Activated CD8-positive, alpha-beta T cell treated with anti-CD3 and anti-CD28 coated beads for 36 hours (primary cell): ENCODE measurements at places on chromosomes 2 and 18. TPM values are rescaled to one million over a fixed set of nuclear protein-coding genes. Genes with fewer than 3 reads are reported as not detected.

DNA sequence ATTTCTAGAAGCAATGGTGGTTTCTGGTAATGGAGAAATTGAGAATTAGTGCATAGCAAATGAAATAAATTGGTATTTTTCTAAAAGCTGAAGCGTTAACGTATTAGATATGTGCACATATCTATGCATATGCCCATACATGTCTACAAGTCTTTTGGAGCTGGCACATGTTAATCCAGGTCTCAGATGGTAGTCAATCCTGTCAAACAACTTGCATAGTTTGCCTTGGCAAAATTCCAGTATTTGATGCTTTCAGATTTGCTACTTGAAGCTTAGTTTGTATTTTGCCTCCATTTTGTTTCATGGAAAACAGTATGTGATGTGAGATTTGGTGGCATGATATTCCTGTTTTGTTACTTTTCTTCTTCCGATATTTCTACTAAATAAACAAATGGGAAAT, 304.6 kb downstream of the PARD3B start:
- DNase-seq = no peak

ALLC gene
- not detected for total RNA-seq

ANKAR gene
- 3.6 TPM for total RNA-seq

DNA sequence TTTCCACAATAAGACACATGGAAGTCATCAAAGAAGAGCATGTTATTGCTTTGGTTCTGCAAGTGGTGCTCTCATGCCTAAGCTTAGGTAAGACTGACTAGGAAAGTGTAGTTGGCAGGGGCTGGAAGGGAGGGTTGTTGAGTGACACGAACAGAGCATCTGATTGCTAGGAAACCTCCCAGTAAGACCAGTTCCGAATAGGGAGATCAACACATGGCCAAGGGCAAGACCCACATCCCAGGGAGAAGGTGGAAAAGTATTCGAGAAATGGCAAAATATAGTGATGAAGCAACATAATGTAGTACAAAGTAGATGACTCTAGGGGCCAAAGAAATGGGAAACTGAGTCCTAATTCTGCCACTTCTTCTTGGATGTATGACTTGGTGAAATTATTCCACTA, 33.8 kb upstream of the FMNL2 start:
- DNase-seq = no peak

SRD5A2 gene
- not detected for total RNA-seq

- no peak for DNase-seq
Measured at GRCh38 chr2:176960061-176960460, 252.5 kb upstream of the HNRNPA3 start.

- no peak for DNase-seq
Measured at GRCh38 chr2:200365209-200365608, 58.7 kb downstream of the SPATS2L start.

- no peak for DNase-seq
Measured at GRCh38 chr2:226898121-226898520, 62.3 kb downstream of the RHBDD1 start.

DNA sequence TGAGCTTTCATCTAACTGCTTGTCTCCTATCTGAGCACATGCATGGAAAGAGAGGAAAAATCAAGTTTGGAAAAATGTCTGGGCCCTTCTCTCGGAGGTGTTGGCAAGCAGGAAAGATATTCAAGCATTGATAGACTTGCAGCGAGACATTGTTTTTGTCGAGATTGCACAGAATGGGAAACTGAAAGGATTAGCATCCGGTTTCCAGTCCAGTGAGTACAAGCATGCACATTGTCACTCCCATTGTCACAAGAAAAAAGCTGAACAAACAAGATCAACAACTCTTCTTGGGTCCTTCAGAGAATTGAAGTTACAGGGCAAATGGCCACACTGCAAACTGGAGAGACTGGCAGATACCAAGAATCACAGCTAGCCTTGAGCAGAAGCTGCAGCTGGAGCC, 19.6 kb upstream of the MC5R start:
- DNase-seq = no peak

FBXO15 gene
- 2.1 TPM for total RNA-seq

GRCh38 chr2:83703598-83703997, 755.5 kb downstream of the SUCLG1 start:
- DNase-seq = no peak

MALL gene
- not detected for total RNA-seq

DNA sequence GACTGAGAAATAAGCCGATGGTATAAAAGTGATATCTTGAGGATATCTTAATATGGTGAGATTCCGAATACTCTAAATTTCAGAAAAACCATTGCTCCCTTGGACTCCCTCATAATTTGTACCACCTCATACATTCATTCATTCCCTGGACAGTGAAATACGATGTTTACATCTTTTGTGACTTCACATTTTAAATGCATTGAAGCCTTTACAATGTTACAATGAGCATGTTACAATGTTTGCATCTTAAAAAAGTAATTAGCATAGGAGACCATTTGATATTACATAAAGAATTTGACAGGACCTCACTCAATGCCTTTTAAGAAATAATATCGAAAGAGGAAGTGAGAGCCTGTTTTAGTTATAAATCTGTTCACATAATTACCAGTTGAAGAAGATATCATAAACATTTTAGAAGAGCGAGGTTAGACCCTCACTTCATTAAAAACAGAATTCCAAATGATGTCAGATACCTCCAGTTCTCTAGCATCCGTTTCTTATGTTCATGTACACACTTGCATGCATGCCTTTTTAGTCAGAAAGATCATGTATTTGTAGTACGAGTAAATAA, 372.0 kb downstream of the ARHGAP15 start:
- DNase-seq = no peak

MC2R gene
- total RNA-seq = not detected

AFF3 gene
- 3.5 TPM for total RNA-seq

DNA sequence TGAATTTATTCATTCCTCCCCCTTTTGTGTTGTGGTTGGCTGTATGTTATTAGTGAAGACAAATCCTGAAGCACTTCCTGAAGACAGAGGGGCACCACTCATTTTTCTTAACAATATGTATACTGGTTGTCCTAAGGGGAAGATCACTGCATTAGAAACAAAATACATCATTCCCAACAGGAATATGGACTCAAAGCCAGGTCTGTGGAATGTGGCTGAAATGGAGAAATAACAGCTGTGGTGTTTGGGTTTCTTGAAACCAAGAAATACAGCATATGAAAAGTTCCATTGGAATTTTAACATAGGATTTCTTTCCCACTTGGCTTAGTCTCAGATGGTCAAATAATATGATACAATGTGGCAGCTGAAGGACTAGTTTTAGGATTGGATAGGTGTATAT, 267.6 kb downstream of the KCNE4 start:
- no peak for DNase-seq

CAPN14 gene
- 0.69 TPM for total RNA-seq

DNA sequence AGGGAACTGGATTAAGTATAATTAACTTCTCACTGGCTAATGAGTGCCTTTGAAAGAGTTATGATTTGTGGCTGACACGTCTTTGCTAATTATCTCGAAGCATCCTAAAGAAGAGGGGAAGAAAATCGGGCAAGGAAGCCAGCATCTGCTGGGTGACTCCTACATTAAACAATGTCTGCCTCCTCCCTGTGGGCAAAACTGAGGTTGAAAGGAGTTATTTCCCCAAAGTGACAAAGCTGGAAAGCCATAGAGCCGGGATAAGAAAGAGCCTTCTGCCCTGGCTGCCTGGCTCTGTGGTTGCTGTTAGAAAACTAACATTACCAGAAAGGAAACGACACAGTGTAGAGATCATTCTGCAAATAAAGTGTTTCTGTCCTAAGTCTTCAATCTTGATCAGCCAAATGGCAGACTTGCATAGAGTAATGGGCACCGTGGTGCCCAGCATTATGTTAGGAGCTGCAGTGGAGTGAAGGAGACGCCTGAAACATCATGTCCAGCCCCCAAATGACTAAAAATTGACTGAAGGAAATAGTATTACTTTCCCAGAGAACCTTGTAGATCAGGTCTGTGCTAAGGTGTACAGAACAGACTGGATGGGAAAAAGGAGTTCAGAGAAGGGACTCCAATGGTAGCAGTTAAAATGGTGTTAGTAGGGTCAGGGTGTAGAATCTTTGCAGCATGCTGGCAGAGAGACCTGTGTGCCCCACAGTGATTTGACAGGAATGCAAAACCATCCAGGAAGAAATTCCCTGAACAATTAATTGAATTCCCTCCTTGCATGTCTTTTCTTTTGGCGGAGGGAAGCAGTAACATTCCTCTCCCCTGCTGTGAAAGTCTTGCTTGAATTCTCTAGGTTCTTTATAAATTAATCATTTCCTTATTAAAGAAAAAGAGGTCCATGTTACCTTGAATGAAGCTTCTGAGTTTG, 44.4 kb downstream of the ALPK2 start:
- DNase-seq = no peak

DNA sequence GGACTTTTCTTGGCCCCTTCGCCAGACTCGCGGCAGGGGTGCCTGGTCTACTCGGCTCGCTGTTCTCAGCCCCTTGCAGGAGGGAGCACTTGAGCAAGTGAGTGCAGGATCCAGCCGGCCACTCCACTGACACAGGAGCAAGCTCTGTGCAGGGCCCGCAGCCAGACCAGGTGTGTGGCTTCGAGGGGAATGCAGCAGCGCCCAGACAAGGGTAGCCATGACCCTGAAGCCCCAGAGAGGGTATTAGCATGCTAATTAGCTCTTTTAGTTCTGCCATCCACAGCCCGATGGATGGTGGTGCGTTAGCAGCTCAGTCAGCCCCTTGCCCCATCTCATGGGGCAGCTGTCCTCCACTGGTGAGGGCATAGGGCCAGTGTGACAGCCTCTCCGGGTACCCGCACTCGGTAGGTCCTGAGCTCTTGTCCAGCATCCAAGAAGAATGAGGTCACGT, 103.2 kb upstream of the HS6ST1 start:
- no peak for DNase-seq

DNA sequence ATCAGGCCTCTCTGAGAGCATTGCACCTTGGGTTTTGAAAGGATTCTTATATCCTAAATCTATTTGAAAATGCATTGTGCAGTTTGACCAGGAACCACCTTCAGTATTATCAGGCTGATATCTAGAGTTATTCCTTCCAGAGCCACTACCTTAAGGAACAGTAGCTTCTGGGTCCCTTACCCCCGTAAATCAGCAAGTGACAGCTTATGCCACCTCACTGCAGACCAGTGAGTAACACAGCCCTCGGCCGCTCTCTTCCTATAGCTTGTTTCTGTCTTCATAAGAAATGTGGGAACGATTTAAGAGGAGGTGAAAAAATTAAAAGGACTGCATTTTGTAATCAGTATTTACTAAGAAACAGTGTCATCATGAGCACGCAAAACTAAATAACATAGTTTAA, 584.2 kb downstream of the GALR1 start:
- DNase-seq = no peak

GPR35 gene
- total RNA-seq = 14.6 TPM

- DNase-seq = no peak
Measured at GRCh38 chr2:240946046-240946445, 39.9 kb downstream of the CROCC2 start.

DNA sequence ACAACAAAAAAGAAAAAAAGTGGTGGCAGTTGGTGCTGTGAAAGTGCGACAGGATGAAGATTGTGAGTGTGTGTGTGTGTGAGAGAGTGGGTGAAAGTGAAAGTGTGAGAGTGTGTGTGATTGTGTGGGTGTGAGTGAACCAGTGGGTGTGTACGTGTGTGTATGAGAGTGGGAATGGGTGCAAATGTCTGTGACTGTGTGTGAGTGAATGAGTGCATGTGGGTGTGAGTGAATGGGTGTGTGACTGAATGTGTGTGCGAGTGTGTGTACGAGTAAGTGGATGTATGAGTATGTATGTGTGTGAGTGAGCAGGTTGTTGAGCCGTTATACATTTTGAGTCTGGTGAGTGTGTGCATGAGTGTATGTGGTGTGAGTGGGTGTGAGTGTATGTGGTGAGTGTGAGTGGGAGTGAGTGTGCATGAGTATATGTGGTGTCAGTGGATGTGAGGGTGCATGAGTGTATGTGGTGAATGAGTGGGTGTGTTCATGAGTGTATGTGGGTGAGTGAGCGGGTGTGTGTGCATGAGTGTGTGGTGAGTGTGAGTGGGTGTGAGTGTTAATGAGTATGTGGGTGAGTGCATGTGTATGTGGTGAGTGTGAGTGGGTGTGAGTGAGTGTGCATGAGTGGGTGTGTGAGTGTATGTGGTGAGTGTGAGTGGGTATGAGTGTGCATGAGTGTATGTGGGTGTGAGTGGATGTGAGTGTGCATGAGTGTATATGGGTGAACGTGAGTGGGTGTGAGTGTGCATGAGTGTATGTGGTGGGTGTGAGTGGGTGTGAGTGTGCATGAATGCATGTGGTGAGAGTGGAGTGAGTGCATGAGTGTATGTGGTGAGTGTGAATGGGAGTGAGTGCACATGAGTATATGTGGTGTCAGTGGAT, 69.3 kb upstream of the HPCAL1 start:
- no peak for DNase-seq

- DNase-seq = no peak
Measured at GRCh38 chr2:201831469-201831868, 25.1 kb downstream of the CDK15 start.

PIAS2 gene
- 26.9 TPM for total RNA-seq

GRCh38 chr2:67394734-67395133, 2.4 kb upstream of the ETAA1 start:
- DNase-seq = no peak

DNA sequence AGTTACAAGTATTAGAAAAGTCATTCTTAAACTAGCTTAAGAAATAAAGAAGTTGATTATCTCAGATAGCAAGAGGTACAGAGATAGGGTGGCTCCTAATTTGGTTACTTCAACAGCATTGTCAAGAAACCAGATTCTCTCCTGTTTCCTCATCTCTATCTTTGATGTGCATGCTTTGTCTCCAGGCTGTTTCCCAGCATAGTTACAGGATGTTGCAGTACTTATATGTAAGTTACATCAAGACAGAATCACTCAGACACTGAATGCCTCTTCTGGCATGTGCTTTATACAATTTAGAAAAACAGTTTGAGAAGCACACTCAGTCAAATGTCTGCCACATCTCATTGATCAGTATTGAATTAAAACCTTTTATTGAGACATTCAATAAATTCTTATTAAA, 189.5 kb upstream of the UBE2E3 start:
- no peak for DNase-seq

- DNase-seq = no peak
Measured at GRCh38 chr2:169599568-169599967, 15.4 kb downstream of the PPIG start.

DNA sequence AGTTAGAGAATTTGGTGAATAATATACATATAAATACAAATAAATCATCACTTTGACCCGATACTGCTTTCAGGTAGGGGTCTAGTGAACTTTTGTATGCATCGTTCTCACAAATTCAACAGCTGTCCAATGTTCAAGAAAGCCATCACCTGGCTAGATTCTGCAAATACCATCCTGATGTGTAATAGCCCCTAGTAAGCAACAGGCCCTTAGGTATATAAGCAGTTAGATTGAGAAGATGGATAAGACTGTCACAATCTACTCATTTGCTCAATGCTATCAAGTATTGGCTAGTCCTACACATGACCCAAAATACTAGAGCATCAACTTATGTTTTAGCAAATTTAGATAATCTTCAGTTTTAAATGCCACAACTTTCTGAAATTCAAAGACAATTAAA, 20.7 kb upstream of the DSG1 start:
- no peak for DNase-seq

DNA sequence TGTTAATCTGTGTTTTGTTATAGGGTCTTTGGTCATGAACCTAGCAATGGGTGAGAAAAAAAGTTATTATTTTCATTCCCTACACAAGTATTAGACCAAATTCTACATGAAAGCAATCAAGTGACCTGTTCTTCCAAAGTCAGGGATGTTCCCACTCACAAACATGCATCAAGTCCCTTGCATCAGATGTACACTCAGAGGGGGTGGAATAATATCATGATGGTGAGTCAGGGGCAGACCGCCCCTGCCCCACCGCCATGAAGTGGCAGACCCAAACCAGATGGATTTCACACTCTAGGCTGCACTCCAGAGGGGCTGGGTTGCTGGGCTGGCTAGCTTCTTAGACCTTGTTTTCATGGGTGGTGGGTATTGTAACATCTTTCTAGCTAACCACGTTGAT, 91.4 kb downstream of the ACAA2 start:
- DNase-seq = no peak
